ENCODE measurements at places on chromosomes 3 and 15. TPM values are rescaled to one million over a fixed set of nuclear protein-coding genes. Genes with fewer than 3 reads are reported as not detected.

The DCBLD2 gene
- 9.0 TPM for total RNA-seq

The SLC22A14 gene
- not detected for total RNA-seq

DNA sequence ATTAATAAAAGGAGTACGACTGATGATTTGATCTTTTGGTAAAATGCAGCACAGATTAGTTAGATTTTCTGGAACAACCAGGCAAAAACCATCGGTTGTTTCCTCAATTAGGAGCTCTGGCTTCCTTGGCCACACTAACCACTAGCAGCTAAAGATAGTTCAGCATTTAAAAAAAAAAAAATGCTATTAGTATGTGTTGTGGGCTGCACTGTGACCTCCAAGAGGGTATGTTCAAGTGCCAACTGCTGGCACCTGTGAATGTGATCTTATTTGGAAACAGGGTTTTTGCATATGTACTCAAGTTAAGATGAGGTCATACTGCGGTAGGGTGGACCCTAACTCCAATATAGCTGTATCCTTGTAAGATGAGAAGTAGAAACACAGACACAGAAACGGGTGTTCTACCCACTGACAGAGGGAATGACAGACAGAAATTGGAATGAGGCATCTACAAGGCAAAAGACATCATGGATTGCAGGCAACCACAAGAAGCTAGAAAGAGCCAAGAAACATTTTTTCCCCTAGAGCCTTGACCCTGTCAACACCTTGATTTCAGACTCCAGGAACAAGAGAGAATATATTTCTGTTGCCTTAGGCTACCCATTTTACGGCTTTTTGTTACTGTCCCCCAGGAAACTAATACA is 534.6 kb upstream of the ROBO2 start:
- no peak for DNase-seq

- no peak for DNase-seq
Observed at GRCh38 chr3:193812078-193812725, 219.2 kb downstream of the OPA1 start.

- no peak for DNase-seq
Observed at GRCh38 chr3:14208977-14209394, 30.4 kb downstream of the LSM3 start.

All from esophagus squamous epithelium (tissue), 5 donors.